ENCODE measurements at places on chromosomes 12 and 14. TPM values are rescaled to one million over a fixed set of nuclear protein-coding genes. Genes with fewer than 3 reads are reported as not detected.

The CPM gene
- total RNA-seq: not detected

The NKX2-8 gene
- not detected for total RNA-seq

The CBLN3 gene
- total RNA-seq: 1.0 TPM

The OTUB2 gene
- 4.8 TPM for total RNA-seq

The TMEM233 gene
- total RNA-seq: not detected

The DCD gene
- total RNA-seq: not detected

The PLEKHH1 gene
- 35.7 TPM for total RNA-seq

The C12orf56 gene
- 0.51 TPM for total RNA-seq

The GLS2 gene
- total RNA-seq: 0.30 TPM

The TBC1D30 gene
- 2.6 TPM for total RNA-seq

The CATSPERB gene
- total RNA-seq: not detected

GRCh38 chr14:74549588-74549987, 56.0 kb downstream of the ISCA2 start:
- no peak for DNase-seq

DNA sequence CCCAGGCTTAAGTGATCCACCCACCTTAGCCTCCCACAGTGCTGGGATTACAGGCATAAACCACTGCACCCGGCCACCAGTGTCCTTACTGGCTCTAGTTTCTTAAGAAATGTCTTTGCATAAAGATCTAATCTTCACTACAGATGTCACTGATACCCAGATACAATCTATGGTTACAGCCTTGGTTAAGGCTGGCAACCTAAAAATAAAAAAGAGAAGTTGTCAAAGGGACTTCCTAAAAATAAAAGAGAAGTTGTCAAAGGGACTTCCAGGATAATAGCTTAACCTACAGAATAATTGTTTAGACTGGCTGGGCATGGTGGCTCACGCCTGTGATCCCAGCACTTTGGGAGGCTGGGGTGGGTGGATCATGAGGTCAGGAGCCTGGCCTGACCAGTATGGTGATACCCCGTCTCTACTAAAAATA, 27.6 kb downstream of the ETFBKMT start:
- DNase-seq: no peak

DNA sequence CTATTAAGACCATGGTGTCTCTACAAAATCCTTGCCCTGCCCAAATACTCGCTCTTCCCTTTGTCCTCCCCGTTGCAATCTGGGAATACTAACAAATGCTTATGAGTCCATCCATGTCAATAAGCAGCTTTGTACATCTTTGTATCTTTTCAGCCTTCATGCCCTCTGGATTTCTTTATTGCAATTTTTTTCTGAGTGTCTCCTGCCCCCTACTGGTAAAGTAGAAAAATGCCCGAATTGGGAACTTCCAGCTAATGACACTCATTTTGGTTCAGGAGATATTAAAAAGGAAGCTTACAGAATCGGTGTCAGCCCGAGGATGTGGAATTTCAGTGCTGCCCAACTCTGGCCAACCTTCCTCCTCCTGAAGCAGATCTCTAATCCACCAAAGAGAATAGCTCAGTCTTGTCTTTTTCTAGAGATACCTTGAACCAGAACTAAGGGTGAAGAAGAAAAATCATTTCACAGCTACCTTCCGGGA, 46.0 kb downstream of the SH2B3 start:
- no peak for DNase-seq

DNA sequence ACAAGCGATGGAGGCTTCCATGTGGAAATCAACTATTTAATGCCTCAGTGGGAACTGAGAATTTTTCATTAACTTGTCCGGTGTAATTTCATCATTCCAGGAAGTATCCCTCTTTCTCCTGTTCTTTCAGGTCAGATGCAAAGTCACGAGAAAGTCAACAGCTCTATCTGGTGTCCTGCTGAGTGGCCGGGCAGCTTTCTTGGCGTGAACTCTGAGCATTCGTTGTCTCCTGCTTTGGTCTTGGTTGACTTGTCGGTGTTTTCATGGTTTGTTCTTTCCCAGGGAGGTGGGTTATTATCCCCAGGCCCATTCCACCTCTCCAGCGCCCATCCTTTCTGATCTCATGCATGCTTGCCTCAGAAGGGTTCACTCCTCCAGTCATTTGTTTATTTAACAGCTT, 149.1 kb downstream of the GLT1D1 start:
- no peak for DNase-seq

- DNase-seq: peak; percentile 38
Measured at GRCh38 chr12:124273630-124274029, 21.3 kb upstream of the RFLNA start.

GRCh38 chr12:3453206-3453989, 37.6 kb upstream of the PRMT8 start:
- no peak for DNase-seq

- no peak for DNase-seq
Measured at GRCh38 chr12:11798856-11799501, 149.5 kb downstream of the ETV6 start.

GRCh38 chr12:93751864-93752610, 74.9 kb downstream of the CRADD start:
- no peak for DNase-seq

DNA sequence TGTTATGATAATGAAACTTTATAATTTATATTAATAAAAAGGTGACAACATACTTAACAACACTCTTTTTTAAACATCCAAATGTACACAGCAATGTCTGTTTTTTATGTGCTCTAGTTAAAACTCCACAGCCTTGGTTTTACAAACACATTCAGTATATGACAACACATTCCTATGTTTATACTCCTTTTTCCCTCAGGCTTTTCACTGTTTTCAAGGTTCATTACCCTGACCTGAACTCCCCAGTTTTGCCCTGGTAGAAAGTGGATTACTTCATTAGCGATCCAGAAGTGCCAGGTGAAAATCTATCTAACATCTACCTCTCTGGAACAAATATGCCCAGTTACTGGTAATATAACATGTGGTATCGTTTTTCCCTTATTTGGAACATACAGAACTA, 340.2 kb upstream of the DDHD1 start:
- DNase-seq: no peak

- no peak for DNase-seq
Measured at GRCh38 chr12:124185971-124186686, 108.8 kb upstream of the RFLNA start.

DNA sequence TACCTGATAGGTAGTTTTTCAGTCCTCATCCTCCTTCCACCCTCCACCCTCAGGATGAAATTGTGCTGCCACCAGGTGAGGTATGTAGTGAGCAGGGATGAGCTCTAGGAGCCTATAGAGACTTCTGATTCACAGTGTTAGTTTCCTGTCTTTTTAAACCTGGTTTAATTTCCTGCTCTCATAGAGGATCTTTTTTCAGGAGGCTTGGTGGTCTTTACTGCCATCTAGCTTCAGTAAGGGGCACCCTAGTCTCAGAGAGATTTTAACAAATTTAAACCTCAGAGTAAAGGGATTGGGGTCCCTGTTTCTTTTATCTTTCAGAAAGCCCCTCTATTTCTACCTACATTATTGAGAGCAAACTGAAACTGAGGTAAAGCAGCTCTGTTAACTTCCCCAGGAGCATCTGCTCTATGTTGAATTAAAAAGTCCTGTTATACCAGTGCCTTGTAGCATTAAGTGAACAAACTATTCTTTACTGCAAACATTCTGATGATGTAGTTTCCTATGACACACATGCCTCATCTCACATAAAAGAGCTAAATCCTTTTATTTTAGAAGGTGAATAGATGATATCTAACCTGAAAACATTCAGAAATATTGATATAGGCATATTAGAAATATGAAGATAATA, 172.2 kb upstream of the DDHD1 start:
- no peak for DNase-seq

GRCh38 chr14:100871234-100872186, 32.0 kb downstream of the RTL1 start:
- no peak for DNase-seq

DNA sequence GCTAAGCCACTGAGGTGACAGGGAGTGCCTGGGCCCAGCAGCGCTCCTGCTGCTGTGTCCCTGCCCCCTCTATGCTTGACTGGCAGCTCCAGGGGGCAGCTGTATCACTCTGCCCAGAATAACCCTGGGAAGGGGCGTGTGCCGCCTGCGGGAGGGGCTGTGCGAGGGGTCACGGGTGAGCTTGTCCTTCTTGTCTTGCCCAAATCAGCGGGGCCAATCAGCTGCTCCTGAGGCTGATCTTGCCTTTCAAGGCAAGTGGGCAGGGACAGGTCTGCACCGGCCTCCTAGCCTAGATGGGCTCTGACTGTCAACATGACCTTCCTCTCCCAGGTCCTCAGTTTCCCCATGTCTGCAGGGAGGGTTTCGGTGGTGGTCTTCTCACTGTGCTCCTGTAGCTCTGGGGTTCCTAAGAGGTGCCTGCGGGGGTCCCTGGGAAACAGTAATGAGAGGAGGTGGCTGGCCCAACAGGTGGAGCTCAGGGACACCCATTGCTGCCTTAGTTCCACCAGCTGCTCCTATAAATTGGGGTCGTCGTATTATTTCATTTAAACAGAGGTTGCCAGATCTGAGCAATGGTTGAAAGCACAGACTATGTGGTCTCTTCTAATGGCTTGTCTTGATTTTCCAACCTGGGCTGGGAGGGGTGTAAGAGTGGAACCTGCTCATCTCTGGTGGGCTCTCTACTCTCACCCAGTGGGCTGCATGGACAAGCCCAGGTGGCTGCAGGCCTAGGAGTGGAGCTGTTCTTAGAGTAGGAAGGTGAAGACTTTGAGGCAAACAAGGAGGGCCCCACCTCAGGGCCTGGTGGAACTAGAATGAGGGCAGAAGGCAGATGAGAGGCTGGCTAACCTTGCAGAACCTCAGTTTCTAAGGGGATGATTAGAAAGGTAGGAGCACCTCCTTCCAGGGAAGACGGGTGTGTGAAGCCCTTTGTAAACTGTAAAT, 11.7 kb downstream of the RTL1 start:
- DNase-seq: no peak

DNA sequence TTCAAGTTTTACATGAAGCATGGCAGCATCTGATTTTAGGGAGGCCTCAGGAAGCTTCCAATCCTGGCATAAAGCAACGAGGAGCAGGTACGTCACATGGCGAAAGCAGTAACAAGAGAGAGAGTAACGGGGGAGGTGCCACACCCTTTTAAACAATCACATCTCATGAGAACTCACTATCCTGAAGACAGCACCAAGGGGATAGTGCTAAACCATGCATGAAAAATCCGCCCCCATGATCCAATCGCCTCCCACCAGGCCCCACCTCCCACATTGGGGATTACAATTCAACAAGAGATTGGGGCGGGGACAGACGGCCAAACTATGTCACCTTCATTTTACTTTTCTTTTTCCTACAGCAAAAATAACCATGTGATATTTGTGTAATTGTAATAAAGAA, 7.2 kb upstream of the MAP3K9 start:
- DNase-seq: no peak

GRCh38 chr12:7989827-7990491, 42.6 kb upstream of the FOXJ2 start:
- DNase-seq: no peak
